ENCODE measurements at places on chromosomes 7 and 10.

GRCh38 chr7:16357921-16358320, 63.4 kb downstream of the CRPPA start:
- no peak for DNase-seq

- DNase-seq: no peak
Measured at GRCh38 chr7:86863452-86863851, 196.0 kb downstream of the ELAPOR2 start.

DNA sequence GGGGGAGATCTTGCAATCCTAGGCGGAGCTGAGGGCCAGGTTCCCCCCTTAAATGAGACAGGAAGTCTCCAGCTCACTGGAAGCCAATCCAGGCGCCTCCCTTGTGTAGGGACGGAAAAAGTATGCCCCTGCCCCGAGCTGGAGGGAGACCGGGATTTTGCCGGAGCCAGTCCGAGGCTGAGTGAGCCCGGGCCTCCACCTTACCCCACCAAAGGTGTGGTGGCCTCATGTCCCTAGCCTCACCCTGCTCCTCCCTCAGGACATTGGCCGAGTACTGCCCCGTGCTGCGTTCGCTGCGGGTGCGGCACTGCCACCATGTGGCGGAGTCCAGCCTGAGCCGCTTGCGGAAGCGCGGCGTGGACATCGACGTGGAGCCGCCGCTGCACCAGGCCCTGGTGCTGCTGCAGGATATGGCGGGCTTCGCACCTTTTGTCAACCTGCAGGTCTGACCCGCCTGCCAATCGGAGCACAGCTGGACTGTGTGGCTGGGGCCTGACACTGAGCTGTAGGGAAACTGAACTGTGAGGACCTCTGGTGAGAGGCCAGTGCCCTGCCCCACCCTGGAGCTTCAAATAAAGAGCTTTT, 2.0 kb downstream of the FBXL15 start:
- peak; percentile 56 for DNase-seq

DNA sequence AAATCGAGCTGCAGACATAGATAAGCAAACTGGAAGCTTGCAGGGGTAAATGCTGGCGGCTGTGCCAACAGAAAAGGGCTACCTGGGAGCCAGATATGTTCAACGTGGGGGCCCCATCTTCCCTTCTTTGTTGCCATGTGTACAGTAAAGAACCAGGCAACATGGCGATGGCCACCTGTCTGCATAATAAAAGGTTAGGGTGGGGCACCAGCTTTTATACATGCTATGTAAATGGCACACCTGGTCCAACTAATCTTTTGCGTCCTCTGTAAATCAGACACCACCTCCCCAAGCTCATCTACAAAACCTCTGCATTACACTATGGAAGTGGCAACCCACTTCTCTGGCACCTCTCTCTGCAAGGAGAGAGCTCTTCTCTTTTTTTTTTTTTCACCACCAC, 13.9 kb downstream of the BUD31 start:
- DNase-seq: no peak

GRCh38 chr10:72812753-72813430, 80.6 kb upstream of the OIT3 start:
- no peak for DNase-seq

DNA sequence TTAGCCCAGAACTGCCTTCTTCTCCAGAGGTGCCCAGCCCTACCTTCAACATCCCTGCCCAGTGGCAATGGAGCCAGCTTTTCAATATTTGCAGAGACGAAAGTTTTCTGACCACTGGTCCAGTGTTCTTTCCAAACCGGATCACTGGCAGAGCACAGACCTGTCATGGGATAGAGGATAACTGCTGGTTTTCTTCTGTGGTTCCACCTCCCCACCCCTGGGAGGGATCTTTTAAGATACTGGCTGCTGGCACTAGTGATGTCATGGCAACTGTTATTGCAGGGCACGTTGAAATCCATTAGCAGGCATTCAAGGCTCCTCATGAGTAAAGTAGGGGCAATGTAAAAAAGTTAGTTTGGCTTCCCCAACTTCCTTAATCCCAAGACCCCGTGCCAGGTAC, 387.1 kb downstream of the LRMDA start:
- DNase-seq: no peak

DNA sequence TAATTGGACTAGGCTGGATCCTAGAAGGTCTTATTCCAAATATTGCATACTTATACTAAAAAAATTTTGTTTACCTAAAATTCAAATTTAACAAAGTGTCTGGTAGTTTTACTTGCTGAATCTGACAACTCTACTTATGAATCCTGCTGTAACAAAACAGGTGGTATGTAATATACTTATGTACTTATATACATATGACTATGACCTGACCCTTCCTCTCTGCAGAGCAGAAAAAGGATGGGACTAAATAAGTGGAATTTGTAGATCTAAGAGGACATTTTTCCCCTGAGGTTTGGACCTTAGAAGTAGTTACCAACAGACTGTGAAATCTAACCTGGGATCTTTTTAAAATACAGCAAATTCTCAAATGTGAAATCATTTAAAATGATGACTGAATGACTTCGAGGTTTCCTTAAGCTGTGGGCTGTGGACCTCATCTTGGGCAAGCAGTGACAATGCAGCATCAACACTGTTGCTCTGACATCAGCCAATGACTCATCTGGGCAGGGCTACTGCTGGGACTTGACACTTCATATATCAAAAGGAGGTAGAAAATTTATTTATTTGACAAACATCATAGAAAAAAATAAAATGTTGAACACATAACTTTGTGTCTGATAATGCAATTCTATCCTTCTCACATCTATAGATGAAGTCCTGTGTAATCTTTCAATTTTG, 73.6 kb downstream of the RELN start:
- no peak for DNase-seq

DNA sequence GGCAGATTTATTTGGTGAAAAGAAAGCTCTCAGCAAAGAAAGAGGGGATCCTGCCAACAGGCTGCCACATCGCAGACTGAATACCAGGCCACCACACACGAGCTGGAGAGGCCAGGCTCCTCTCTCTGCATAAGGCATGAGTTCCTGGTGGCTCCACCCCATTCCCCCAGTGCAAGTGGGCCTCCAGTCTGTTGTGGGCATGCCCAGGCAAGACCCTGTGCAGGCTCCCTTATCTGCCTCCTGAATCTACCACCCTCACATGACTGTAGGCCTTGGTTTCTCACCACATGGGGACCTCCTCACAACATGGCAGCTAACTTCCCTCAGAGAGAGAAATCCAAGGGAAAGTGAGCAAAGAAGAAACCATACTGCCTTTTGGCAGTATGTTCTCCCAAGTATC, 26.7 kb upstream of the CUL1 start:
- DNase-seq: no peak

DNA sequence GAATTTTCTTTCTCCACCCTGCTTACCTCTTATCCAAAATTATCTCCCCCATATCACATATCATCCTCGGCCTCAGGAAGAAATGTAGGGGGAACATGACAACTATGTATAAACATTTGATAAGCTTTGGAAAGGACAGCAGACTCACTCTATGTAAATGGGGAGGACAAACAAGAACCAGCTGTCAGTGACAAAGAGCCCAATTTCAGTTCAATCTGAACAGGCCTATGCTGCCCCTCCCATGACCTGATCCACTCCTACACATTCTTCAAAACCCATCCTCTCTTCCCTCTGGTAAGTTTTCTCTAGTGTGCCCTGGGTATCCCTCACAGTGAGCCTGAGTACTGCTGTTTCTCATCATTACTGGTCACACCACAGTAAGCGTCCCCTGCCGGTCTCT, 20.8 kb downstream of the FZD9 start:
- no peak for DNase-seq

GRCh38 chr10:26776258-26776657, 78.8 kb downstream of the PDSS1 start:
- DNase-seq: no peak

DNA sequence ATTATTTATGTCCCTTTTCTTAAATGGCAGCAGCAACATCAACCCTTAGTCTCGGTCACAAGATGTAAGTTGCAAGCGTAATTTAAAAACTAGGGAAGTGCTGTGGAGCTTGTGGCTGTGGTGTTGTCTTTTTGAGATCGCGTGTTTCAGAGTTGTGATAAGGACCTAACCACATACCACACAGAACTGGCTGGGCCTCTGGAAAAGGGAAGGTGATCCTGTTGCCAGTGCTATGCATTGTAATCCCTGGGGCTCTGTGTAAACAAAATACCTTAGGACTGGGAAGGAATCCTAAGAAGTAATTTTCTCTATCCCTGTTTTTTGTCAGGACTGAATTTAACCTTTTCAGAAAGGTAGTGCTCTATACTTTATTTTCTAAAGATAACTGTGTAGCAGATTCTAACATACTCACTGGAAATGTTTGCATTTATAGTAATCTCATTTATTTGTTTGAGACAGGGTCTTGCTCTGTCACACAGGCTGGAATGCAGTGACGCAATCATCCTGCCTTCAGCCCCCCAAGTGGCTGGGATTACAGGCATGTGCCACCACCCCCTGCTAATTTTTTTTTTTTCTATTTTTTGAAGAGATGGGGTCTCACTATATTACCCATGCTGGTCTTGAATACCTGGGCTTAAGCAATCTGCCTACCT, 60.4 kb downstream of the INPP5F start:
- no peak for DNase-seq

- DNase-seq: no peak
Measured at GRCh38 chr10:12785415-12785831, 216.1 kb downstream of the CCDC3 start.

DNA sequence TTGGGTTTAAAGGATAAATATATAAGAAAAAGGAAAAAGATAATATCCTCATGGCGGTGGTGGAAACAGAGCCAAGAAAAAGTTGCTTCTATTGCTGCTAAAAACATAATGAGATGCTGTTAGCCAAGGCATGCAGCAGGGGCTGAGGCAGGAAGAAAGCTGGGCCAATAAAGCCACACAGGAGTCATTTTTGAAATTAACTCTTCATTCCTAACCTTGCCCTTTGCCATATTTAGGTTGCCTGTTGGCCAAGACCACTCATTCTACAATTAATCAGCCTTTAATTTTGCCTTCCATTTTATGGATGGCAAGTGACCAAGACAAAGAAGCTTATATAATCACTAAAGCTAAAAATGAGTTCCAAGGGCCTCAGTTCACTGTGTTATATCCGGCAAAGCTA, 58.2 kb downstream of the ARMH3 start:
- DNase-seq: no peak

DNA sequence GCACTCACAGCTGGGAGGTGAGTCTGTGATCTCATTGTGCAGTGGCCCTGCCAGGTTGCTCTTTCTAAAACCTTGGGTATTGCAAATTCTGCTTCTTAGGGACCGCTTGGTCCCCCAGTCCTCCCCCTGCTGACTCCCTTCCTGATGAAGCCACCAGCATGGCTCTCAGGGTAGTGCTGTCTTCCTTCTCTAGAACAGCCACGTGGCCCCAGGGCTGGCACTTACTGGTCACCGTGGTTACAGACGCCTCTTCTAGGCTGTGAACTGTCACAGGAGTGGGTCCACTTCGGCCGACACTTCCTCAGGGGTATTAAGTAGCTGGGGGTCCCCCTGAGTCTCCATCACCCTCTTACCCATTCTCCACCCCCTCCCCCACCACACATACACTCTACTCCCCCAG, 2.7 kb upstream of the HTRA1 start:
- DNase-seq: no peak

GRCh38 chr7:41977151-41977651, 259.8 kb downstream of the GLI3 start:
- no peak for DNase-seq

- DNase-seq: peak; percentile 66
Measured at GRCh38 chr10:91163269-91163868, 57.1 kb upstream of the PCGF5 start.

GRCh38 chr10:26779176-26779860, 81.4 kb downstream of the ABI1 start:
- no peak for DNase-seq

DNA sequence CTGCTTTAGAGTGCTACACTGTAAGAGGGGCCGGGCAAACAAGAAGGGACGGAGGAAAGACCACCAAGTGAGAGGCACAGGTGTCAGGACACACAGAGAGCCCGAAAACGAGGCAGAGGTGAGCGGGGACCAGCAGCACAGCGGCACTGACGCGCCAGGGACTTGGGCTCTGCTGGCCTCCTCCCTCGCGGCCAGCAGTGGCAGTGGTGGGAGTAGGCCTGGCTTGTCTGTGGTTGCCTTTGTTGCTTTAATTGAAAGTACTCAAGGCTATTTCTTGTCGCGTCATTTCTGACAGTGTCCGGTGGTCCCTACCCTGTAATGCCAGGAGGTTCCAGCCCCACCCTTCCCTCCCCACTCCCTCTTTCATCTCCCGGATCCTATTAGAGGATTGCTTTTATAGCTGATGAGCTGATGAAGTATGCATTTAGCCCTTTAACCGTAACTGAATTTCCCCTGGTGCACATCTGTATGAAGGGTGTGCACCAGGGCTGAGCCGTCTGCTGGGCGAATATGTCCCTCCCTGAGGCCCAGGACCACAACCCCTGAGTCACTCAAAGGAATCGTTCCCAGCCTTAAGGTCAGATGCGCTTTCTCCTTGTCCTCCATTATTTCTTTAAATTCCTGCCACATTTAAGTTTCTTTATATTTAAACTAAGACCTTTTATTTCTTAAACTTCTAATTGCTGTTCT, 39.5 kb upstream of the FAM20C start:
- DNase-seq: no peak

DNA sequence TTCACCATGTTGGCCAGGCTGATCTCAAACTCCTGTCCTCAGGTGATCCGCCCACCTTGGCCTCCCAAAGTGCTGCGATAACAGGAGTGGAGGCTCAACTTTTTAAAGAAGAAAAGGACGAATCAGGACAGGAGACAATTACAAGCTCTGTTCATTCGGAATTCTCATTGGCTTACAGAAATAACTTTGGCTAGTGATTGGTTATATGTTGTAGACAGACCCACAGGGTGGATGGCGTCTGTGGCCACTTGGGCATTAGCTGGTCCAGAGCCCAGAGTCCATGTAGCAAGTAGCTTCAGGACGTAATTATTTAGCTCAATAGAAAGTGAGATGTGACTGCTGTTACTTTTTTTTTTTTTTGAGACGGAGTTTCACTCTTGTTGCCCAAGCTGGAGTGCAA, 160.5 kb upstream of the TNRC18 start:
- DNase-seq: no peak

DNA sequence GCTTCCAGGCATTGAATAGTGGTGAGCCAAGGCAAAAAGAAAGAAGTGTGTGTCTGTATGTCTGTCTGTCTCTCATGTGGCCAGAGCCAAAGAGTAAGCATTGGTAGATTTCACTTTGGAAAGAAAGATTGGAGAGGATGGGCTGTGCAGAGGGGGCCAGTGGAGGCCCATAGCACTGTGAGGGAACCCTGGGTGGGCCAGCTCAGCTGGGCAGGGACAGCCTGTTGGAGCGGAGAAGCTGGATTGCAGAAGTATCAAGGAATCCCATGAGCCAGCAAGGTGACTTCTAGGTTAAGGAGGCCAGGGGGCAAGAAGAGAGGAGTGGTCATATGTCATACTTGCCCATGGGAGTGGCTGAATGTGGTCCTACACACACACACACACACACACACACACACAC, 1.5 kb upstream of the GRID1 start:
- no peak for DNase-seq

GRCh38 chr10:24418532-24418931, 209.6 kb downstream of the KIAA1217 start:
- DNase-seq: no peak

GRCh38 chr10:84818961-84819360, 490.6 kb downstream of the CCSER2 start:
- no peak for DNase-seq

- no peak for DNase-seq
Measured at GRCh38 chr7:106927536-106927935, 62.5 kb downstream of the PIK3CG start.

- DNase-seq: no peak
Measured at GRCh38 chr10:125217990-125218675, 57.8 kb upstream of the CTBP2 start.

- DNase-seq: no peak
Measured at GRCh38 chr10:10295537-10295936, 722.1 kb upstream of the CELF2 start.

- no peak for DNase-seq
Measured at GRCh38 chr7:102873470-102874165, 39.2 kb upstream of the LRRC17 start.

Measured in activated T-helper 1 cell treated with anti-CD3 and anti-CD28 coated beads, Interleukin-12 subunit alpha, Interleukin-12 subunit beta, Interleukin-2, Interleukin-4 antibody, amounts not matched to agents 30 ng/mL and 10 ng/mL and 1 ng/mL, durations not matched to agents 14 hours and 24 hours and 36 hours (primary cell).